Fibroblast of the aortic adventitia (primary cell): ENCODE measurements at places on chromosomes 3 and 15. TPM values are rescaled to one million over a fixed set of nuclear protein-coding genes. Genes with fewer than 3 reads are reported as not detected.

DNA sequence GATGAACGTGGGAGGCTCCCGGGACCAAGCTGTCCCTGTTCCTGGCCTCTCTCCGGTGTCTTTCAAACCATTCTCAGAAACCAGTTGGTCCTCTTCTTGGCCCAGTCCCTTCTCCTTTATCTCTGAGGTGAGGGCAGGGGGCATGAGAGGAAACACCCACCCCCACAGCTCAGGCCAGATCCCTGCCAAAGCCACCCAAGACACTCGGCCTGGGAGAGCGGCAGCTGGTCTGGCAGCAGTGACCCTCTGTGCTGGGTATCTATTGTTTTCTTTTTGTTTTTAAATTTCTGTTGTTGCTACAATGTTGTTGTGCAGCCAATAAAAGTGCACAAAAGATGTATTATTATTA, 27.3 kb downstream of the ACSBG1 start:
- DNase-seq, result no peak

- DNase-seq, result peak; percentile 47
Measured at GRCh38 chr3:131526801-131527347, 24.1 kb upstream of the MRPL3 start.

GRCh38 chr15:52115598-52116427, 3.2 kb upstream of the BCL2L10 start:
- no peak for DNase-seq

LDHAL6B gene
- total RNA-seq, result not detected in 2 replicates

DNA sequence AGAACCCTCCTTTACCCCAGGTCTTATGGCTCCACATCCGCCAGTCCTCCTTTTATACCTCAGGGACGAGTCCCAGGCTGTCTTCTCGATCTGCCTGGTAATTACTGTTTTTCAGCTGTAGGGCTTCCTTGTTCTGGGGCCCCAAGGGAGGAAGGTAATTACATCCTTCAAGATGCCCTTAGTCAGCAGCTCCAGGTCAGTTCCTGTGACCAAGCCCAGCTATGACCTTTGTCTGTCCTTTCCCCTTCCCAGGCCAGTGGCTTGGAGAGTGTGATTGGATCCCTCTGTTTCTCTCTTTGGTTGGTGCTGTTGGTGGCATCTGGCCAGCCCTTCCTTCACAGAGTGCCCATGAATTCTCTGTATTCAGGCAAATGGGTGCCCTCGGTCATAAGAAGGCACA, 92.6 kb downstream of the AAGAB start:
- DNase-seq, result no peak

DNA sequence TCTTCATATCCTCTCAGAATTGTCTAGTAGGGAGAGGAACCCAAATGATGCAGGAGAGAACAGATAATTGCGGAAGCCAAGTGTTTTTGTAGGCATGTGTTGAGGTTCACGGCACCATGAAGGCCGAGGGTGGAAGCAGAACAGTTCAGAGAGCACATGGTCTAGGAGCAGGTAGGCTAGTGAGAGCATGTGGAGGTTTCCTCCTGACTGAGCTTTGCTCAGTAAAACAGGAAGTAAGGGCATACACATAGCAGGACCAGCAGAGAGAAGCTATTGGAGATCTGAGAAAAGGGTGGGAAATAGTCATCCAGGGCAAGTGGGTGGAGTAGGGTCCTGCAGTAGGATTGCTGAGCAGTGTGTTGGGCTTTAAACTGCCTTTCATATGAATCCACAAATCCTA, 491.1 kb downstream of the FHIT start:
- no peak for DNase-seq

DNA sequence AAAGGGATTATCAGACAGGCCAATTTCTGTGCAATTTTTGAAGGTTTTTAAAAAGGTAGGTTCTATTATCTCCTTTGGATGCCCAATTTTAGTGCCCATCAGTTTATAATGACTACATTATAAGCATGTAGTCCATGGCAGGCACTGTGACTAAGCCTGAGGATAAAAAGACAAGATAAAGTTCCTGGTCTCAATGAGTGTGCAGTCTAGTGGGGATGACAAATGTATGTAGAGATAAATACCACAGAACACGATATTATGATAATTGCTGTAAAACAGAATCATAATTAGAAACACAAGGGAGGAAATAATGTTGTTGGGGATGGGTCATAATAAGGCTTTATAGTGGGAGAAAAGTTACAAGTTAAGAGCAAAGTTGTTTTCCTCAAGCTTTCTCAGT, 163.1 kb downstream of the ZNF385D start:
- peak; percentile 3 for DNase-seq
